ENCODE measurements at places on chromosomes 1 and 21.
A peak's percentile ranks its signal among the peaks of the same experiment; 100 is the strongest.

DNA sequence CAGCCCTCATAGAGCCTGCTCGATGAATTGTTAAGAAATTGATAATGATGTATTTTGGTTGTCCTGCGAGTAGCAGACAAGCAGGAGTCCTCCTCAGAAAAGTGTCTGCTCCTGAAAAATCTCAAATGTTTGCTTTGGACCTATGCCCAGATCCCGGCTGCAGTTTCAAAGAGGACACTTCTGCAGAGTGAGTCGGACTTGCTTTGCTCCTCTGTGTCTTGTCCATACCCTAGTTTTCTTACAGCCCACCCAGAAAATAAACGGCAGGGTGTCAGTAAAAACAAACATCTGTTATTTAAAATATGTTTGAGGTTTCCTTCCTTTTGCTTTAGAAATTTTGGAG lies 2.8 kb downstream of the S100A10 start:
- peak; percentile 64 for DNase-seq

GRCh38 chr1:201346337-201346939 lies 31.0 kb downstream of the TNNT2 start:
- peak; percentile 55 for DNase-seq

DNA sequence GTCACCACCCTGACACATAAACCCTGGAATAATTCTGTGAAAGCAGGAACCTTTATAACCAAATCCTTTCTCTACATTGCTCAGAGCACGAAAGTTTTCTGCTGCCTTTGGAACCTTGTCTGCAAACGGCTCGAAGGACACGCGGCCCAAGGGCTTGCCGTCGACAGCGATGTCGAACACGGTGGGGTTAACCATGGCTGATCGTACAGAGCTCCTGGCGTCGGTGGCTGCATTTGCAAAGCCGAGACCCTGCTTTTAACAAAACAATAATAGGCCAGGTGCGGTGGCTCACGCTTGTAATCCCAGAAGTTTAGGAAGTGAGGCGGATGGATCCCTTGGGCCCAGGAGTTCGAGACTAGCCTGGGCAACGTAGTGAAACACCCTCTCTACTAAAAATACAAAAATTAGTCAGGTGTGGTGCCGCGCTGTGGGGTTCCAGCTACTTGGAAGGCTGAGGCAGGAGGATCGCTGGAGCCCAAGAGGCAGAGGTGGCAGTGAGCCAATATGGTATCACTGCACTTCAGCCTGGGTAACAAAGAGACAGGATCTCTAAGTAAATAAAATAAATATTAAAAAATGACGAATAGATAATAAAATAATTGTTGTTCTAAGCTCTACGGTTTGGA lies 2.2 kb upstream of the EIF2B3 start:
- no peak for DNase-seq

- DNase-seq = no peak
Measured at GRCh38 chr1:190597294-190597693, 119.6 kb upstream of the BRINP3 start.

DNA sequence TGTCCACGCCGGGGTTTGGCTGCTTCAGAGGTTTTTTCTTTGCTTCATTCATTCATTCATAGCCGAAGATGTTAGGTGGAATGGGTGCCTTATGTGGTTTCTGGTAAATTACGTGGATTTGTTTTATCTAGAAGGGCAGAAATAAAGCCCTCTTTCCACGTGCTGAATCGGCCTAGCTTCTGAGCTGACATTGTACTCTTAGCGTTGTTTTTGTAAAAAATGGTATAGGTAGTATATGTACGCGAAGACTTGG lies 1.5 kb downstream of the GALNT2 start:
- no peak for DNase-seq

- no peak for DNase-seq
Measured at GRCh38 chr1:33824971-33825370, 38.9 kb upstream of the HMGB4 start.

GRCh38 chr1:45258059-45258650 lies 51.8 kb upstream of the ZSWIM5 start:
- DNase-seq = no peak

- no peak for DNase-seq
Measured at GRCh38 chr1:3891329-3891865, 8.7 kb downstream of the C1orf174 start.

GRCh38 chr1:193487722-193488121 lies 301.3 kb upstream of the B3GALT2 start:
- no peak for DNase-seq

GRCh38 chr1:247551721-247552120 lies 2.8 kb downstream of the GCSAML start:
- no peak for DNase-seq

GRCh38 chr1:198340139-198340538 lies 183.3 kb downstream of the NEK7 start:
- DNase-seq = no peak

DNA sequence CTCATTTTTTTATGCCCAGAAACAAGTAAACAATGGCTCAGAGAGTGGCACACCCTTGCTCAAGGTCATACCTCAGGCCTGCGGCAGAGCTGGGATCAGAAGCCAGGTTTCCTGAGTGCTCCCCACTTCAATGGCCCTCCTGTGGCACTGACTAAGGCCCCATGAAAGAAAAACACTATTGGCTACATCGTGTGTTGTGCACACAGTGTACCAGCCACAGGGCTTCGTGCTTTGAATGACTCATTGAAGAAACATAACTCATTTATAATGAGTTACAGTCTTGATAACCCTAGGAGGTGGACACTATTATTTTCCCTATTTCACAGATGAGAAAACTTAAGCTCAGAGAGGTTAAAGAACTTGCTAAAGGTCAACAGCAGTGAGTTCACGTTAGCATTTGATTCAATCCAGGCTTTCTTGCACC lies 91.2 kb downstream of the TRABD2B start:
- DNase-seq = no peak

- DNase-seq = no peak
Measured at GRCh38 chr1:157189986-157190982, 52.1 kb upstream of the ETV3 start.

GRCh38 chr1:117313555-117313954 lies 53.7 kb upstream of the MAN1A2 start:
- no peak for DNase-seq

DNA sequence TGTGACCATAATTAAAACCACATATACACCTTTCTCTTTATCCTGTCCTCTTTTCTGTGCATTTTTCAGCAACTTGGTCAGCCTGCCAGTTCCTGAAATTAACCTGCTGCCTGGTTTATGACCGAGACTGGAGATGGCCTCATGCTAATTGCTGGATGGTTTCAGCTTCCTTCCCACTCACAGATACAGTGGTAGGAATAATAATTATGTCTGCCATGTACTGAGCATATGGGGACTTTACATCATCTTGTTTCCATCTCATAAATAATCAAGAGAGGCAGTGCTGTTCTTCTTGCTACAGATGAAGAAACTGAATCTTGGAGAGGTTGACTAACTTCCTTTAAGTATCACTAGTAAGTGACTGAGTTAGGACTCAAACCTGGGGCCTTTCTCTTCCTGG lies 148.2 kb downstream of the NOS1AP start:
- no peak for DNase-seq

GRCh38 chr21:35940074-35940927 lies 120.0 kb downstream of the SETD4 start:
- DNase-seq = peak; percentile 49

GRCh38 chr1:230975636-230976035 lies 3.0 kb downstream of the TTC13 start:
- no peak for DNase-seq

DNA sequence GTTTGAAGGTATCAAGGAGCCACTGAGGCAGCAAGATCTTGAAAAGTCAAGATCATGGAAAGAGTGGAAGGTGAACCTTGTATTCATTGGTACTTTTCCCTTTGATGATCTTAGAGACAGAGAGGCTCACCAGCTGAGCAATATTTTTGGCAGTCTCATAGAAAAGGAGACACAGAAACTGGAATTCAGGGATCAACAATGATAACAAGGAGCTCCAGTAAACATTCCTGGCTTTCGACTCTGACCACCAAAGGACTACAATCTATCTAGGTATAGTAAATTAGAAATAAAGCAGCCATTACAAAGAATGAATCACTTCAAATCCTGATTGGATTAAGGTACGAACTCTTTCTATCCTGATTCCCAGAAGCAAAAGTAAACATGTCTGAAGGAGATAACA lies 615.4 kb downstream of the KIF26B start:
- DNase-seq = no peak

- no peak for DNase-seq
Measured at GRCh38 chr1:51238034-51238403, 1.9 kb downstream of the RNF11 start.

GRCh38 chr21:14531757-14532316 lies 14.3 kb downstream of the SAMSN1 start:
- DNase-seq = no peak

DNA sequence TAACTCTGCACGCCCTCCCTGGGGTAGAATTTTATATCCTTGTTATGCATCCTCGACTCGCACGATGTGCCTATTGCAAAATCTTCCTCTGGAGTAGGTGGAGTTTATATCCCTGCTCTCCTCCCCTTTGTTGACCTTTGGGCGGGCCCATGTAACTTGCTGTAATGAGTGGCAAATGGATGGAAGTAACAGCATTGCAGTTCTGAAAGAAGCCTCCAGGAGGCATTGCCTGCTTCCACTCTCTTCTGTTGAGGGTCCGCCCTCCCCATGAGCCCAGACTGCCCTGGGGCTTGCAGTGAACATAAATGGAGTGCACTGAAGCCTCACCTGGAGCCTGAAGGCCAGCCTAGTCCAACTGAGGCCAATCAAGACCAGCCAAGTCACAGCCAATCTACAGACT lies 62.2 kb upstream of the GRIK3 start:
- no peak for DNase-seq

GRCh38 chr1:30478799-30479563 lies 244.4 kb downstream of the MATN1 start:
- DNase-seq = no peak

DNA sequence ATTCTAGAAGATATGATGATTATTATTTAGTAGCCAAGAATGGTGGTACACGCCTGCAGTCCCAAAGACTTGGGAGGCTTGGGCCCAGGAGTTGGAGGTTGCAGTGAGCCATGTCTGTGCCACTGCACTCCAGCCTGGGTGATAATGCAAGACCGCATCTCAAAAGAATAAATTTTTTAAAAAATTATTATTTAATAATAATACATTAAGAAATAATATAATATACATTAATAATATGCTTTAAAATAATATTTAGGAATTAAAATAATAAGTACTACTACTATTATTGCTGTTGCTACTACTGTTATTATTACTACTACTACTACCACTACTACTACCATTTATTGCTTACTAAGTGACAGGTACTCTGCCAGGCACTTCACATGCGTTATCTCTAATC lies 27.2 kb downstream of the CCDC30 start:
- DNase-seq = no peak

DNA sequence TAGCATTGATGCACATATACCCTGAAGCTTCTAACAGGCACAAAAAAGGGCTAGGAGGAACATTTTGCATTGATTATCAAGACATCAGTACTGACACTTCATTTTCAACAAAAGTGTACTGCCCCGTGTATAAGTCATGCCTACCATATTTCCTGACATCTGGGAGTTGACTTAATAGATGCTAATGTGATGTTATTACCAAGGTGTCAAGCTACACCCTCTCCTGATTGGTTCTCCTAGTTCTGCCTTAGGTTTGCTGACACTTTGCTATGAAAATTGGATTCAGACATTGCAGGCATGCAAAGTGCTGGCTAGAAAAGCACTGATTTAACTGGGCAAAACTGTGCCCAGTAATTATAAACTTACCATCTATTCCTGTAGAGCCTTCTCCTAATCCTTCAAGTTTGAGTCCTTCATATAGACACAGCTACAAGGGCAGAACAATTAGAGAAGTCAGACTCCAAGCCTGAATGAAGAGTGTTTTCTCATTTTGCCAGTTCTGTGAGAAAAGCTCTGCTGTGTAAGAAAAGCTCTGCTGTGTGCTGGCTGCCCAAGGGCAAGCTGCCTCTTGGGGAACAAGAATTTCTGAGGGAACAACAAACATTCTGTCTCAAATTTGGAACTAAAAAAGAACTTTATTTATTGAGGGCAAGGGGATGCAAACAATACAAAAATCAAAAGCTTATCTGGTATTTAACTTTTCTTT lies 11.2 kb downstream of the S100A10 start:
- no peak for DNase-seq

- DNase-seq = no peak
Measured at GRCh38 chr1:7726623-7727022, 44.5 kb upstream of the VAMP3 start.

- DNase-seq = no peak
Measured at GRCh38 chr1:156498432-156499193, 2.0 kb downstream of the MEF2D start.

DNA sequence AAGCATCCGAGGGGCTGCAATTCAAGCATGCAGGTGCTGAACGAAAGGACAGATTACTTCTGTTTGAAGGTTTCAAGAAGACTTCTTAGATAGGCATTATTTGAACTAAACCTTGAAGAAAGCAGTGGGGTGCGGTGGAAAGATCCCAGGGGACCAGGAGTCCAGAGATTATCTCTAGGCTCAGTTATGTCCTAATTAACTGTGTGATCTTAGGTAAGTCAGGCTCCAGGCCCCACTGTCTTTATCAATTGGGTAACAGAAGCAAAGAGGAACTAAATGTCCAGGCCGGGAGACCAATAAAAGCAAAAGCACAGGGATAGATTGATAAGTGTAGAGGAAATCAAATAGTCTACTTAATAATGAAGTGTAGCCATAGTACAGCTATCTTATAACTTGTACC lies 72.9 kb upstream of the CDC42BPA start:
- no peak for DNase-seq

GRCh38 chr1:212838145-212838544 lies 9.3 kb downstream of the SPATA45 start:
- no peak for DNase-seq

- DNase-seq = no peak
Measured at GRCh38 chr21:34187935-34188334, 114.6 kb downstream of the MRPS6 start.

DNA sequence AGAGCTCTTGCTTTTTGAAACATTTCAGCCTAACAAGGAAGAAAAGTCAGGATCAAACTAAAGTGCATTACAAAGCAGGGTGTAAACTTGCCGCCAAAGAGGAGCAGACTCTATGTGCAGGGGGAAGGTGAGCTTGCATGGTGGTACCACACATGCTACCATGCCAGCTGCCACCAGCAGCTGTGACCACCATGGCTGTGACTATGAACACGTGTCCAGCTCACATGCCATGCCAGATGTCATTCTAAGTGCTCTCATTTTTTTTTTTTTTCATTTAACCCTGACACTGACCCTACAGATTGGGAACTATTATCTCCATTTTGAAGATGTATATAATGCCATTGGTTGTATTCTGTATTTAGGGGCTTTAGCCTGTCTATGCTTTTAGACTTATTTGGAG lies 79.0 kb downstream of the PCP4 start:
- DNase-seq = no peak

GRCh38 chr21:45117314-45117713 lies 42.9 kb downstream of the ADARB1 start:
- DNase-seq = no peak
